ENCODE measurements at places on chromosomes 16 and 17.

DNA sequence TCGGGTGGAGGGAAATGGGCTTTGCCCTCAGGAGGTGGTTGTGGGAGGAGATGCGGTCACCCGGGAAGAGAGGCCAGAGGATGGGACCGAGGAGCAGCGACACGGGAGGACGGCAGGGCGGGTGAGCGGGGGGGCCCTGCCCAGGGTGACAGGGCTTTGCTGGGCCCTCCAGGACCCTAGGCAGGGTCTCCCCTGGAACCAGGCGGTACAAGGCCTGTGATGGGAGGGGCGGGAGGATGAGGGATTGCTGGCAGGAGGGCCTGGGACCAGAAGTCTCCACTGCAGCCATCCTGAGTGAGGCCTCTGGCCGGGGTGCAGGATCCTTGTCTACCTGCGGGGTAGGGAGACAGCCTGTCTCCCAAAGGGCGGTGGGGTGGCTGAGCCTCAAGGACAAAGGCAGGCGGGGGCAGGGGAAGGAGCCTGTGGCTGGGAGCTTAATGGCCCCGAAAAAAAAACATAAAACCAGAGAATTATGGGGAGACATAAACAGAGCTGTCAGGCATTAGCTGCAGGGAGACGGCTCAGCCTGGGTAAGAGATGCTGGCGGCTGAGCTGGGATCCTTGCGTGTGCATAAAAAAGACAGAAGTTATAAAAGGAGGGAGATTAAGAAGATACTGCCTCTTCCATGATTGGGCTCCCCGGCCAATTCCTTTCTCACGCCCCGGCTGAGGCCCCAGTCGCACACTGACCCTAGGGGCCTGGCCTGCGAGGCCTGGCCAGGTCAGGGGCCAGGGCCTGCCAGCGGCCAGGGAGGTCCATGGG, 66.7 kb downstream of the SREBF1 start:
- DNase-seq, result no peak

DNA sequence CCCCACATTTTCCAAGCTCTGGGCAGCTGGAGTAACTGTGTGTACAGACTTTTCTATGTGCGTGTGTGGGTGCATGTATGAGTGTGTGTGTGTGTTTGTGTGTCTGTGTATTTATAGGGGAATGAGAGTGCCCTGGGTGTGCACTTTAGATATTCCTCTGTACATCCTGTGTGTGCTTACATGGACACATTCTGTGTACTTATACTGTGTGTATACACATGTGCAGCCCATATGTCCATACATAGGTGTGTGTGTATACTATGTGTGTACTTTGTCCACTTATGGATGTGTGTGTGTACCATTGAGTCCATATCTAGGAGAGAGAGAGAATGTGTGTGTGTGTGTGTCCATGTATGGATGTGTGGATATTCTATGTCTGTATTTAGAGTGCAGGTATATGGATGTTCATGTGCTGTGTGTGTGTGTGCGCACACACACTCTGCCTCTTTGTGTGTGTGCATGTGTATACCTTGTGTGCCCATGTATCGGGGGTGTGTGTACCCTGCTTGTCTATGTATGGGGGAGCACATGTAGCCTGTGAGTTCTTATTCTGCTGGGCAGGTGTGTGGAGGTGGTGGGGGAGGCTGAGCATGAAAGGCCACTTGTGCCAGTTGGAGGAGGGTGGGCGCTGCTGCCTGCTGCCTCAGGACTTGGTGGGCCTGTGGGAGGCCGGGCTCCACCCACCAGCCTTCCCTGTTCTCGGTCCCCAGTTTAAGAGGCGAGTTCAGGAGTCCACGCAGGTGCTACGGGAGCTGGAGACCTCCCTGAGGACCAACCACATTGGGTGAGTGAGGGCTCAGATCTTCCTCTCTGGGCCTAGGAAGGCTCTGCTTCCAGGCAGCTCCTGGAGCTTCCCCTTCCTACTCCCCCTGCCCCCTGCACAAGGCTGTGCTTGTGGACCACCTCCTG, 11.1 kb downstream of the FMNL1 start:
- DNase-seq, result no peak

GRCh38 chr16:66353055-66353454, 13.4 kb upstream of the CDH5 start:
- DNase-seq, result no peak

DNA sequence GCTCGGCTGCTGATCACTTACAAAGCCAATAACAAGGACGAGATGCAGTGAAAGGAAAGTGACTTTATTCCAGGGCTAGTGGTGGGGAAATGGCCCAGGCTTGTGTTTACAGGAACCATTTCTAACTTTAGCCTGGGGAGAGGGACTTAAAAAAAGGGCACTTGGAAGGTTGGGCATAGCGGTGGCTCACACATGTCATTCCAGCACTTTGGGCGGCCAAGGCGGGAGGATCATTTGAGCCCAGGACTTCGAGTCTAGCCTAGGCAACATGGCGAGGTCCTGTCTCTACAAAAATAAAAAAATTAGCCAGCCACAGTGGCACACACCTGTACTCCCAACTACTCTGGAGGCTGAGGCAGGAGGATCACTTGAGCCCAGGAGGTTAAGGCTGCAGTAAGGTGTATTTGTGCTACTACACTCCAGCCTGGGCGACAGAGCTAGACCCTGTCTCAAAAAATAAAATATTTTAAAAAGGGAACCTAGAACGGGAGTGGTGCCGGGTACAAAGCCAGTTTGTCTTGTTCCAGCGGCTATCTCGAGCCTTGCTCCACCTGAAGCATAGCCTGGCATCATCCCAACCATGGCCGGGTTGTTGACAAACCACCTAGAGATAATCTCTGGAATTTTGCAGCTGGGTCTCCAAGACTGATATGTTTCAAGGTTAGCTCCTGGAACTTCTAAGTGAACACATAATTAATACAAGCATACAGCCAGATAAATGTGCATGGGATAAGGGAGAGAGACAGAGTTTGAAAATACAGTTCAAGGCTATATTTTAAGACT, 5.7 kb upstream of the TVP23A start:
- DNase-seq, result no peak

GRCh38 chr16:56048425-56049105, 142.7 kb upstream of the GNAO1 start:
- DNase-seq, result no peak

- DNase-seq, result no peak
Measured at GRCh38 chr17:62572888-62573401, 54.5 kb upstream of the MRC2 start.

DNA sequence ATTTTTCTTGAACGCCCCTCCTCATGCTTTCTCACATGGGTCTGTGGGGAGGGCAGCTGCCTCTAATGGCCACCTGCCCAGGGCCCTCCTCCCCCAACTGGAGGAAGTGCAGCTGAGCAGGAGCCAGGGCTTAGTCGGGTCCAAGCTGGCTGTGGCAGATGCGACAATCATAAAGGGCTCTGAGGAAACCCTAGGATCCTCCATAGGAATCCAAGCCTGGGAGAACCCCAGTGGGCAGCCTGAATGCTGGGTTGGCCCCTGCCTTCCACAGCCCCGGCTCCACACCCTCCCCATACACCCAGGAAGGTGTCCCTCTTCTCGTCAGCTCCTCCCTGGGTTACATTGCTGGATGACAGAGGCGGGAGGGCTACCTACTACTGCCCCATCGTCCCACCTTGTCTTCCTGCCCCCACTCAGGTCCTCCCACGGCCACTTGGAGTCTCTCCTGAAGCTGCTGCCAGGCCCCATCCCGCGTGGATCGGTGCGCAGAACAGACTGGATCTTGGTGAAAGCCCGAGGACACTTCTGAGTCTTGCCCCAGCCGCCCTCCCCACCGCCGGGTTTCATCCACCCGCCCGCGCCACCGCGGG, 15.6 kb upstream of the CBFB start:
- no peak for DNase-seq

DNA sequence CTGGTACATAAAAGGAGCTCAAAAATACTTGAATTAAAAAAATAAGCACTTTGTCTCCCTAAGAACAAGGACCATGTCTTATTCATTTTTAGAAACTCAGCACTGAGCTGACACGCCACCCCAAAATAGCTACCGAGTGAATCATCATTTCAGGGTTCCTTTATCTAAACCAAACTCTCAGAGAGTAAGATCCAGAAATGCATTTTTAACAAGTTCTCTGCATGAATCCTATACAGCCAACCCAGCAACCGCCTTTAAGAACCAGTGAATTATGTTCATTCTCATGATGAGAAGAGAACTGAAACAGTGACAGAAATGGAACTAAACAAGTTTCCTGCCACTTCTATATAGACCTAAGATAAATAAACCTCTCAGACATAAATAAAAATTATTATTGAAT, 8.7 kb downstream of the C16orf87 start:
- DNase-seq, result no peak

GRCh38 chr17:56652628-56653027, 59.1 kb downstream of the NOG start:
- no peak for DNase-seq

DNA sequence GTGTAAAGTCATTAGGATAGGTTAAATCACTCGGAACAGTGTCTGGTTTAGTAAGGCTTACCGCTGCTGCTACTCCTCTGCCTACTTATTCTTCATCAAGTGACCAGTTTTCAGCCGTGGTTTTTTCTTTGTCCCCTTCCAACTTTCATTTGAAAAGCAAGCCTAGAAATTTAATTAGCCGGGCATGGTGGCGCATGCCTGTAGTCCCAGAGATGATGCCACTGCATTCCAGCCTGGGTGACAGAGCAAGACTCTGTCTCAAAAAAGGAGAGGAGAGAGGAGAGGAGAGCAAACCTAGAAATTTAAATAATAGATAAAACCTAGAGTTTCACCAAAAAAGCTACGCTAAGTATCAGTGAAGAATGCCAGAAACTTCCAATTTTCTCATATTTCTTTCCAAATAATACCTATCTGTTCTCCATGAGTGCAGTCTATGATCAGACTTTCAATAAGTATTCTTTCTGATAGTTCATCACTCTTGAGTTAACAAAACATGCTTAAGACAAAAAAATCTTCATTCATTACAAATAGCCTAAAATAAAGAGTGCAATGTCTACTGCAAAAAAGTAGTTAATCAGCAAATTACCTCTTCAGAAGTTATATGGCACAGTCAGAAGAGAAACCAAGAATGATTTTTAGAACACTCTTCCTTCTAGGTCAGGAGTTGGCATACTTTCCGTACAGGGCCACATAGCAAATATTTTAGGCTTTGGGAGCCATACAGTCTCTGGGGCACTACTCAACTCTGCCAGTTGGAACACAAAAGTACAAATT, 15.1 kb downstream of the ANKFY1 start:
- no peak for DNase-seq

GRCh38 chr16:77833921-77834634, 45.7 kb downstream of the VAT1L start:
- DNase-seq, result no peak

DNA sequence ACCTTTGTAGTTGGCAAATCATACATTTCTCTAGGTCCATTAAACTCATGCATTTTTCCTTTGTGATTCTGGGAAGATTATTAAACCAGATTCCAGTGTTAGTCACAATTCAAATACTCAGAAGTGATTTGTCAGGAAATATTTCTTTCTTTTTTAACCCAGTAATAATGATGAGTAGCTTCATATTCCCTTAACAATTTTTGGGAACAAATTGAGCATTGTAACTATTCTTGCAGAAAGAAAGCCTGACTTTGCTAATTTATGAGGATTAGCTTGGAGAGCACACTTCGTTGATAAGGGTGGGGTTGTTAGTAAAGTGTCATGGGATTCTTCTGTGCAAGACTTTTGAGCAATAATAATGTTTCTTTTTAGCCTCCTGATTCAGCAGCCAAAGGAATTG, 18.7 kb upstream of the KRT24 start:
- DNase-seq, result no peak

DNA sequence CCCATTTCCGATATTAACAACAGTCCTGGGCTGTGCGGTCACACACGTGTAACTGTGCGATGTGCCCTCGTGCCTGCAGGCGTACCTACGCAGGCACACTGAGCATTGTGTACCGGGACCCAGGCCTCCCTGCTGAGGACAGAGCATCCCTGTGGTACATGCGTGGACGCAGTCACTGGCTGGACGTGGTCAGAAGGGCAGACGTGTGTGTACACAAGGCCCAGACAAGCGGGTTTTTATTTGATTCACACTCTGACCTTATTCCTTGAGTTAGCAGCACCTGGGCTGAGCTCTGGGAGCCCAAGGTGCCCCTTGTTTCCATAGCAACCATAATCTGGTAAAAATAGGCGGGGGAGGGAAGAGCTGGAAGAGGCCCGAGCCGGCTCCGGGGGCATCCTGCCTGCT, 19.5 kb downstream of the RAP1GAP2 start:
- peak; percentile 77 for DNase-seq

DNA sequence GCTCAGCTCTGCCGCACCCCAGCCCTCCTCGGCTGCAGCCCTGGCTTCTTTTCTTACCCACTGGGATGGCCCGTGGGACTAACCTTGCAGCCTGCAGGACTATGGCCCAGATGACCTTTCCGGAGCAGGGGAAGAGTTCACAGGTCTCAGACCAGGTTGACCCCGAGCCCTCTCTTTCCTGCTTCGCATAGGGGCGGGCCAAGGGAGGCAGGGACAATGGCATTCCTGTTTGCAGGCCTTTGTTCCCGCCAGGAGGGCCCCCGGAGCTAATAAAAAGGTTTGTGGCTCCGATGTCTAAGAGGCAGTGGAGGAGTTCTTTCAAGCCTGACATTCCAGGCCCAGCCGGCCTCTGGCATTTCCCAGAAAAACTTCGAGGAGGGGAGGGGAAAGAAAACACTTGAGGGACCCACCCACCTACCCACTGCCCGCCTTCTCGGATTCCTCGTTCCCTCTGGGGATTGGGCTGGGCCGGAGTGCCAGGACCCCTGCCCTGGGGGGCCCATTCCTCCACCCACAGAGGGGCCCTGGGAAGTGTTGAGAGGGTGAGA, 5.8 kb upstream of the SOCS3 start:
- no peak for DNase-seq

GRCh38 chr17:57420734-57421717, 164.7 kb downstream of the MSI2 start:
- no peak for DNase-seq

DNA sequence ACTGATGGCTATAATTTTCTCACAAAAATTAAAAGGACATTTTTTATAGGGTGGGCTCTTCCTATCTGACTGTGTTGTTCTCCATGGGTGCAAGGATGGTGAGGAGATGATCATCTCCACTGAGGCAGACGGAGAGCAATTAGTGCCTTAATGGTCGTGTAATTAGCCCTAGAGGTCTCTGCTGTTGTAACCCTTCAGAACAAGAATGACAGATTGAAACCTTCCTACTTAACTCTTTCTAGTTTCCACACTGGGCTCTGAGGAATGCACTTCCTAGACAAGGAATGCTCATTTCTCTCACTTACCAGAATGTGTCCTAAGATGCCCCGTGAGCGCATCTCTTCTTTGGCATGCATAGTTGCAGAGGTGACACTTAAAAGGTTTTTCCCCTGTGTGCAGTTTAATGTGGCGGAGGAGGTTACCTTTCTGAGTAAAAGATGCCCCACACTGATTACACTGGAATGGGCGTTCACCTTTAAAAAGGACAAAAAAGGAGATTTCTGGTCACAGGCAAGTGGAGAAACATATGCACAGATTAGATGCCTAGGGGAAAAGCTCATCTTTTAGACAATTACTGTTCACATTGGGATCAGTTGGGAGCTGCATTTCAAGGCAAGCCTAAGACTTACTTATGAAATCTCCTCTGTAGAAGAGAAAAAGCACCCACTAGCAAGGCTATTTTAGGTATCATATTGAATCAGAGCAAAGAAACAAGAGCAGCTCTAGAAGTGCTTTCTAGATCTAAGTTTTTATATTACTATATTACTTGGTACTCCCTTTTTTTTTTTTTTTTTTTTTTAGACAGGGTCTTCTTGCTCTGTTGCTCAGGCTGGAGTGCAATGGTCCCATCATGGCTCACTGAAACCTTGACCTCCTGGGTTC, 53.6 kb downstream of the GRB7 start:
- no peak for DNase-seq
